ENCODE measurements at places on chromosomes 5 and 9. TPM values are rescaled to one million over a fixed set of nuclear protein-coding genes. Genes with fewer than 3 reads are reported as not detected.

PRR16 gene
- 1.1 TPM for total RNA-seq

- no peak for DNase-seq
Measured at GRCh38 chr5:93019896-93020295, 561.1 kb downstream of the NR2F1-AS1 start.

GRCh38 chr9:34171753-34172535, 6.9 kb upstream of the UBAP1 start:
- no peak for DNase-seq

GRCh38 chr9:105861972-105862371, 167.6 kb downstream of the TMEM38B start:
- no peak for DNase-seq

DNA sequence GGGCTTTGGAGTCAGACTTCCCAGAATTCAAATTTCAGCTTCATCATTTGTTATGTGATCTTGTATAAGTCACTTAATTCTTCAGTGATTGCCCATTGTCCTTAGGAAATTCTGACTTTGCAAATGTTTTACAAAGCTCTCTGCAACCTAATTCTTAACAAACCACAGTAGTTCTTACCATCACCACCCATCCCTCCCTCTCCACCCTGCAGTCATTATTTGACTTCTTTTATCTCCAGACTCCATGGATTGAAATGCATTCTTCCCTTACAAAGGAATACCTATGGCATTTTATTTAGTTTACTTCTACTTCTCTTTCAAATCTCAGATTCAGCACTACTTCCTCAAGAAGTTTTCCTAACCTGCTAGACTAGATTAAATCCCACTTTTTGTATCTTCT, 23.1 kb downstream of the SHLD3 start:
- no peak for DNase-seq

ACTBL2 gene
- not detected for total RNA-seq

ELOVL7 gene
- total RNA-seq, result 2.0 TPM

C1QTNF3 gene
- 0.69 TPM for total RNA-seq

- DNase-seq, result no peak
Measured at GRCh38 chr5:132073231-132074013, at the start of gene CSF2. CSF2 (plus strand) TSS chr5:132073789; CDS start chr5:132073824, 35 bp downstream.

Data from NCI-H460 (cell line).